ENCODE measurements at places on chromosomes 16 and 17.

DNA sequence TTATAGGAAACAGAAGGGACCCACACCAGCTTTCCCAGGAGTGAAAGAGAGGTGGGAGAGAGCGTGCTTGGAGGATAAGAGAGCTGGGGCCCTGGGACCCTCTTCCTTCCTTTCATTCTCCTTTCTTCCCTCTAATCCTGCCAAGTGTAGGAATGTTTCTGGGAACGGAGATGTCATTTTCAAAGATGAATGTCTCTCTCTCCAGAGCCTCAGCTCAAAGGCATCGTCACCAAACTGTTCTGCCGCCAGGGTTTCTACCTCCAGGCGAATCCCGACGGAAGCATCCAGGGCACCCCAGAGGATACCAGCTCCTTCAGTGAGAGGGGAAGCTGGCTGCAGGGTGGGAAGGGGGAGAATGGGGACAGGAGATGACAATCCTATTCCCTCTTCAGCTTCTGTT lies 2.0 kb downstream of the FGF11 start:
- no peak for DNase-seq

GRCh38 chr16:77556201-77556873 lies 121.5 kb upstream of the ADAMTS18 start:
- DNase-seq, result no peak

DNA sequence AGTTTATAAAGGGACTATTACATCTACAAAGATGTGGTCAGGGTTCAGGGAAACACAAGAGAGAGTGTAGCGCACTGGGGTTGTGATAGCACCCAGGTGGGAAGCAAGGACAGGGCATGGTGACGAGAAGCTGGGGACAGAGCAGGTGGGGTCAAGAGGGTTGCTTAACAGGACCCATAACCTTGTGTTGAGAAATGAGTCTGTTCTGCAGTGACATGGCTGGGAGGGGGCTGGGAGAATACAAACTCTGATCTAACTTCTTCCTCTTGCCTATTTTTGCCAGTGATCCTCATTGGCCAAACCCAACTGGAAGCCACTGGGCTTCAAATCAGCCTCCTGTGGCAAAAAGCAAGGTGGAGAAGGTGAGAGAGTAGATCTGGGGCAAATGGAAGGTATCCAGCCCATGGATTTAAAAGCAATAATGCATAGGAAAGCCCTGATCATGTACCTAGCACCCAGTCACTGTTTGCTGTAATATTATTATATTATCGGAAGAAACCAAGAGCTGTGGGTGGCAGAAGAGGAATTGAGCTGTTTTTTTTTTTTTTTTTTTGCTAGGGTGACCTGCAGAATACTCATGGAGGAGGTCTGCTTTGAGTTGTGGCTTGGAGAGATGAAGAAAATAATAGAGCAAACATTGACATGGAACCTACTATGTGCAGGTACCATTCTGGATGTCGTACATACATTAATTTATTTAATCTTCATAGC lies 76.9 kb upstream of the ZFHX3 start:
- DNase-seq, result no peak

DNA sequence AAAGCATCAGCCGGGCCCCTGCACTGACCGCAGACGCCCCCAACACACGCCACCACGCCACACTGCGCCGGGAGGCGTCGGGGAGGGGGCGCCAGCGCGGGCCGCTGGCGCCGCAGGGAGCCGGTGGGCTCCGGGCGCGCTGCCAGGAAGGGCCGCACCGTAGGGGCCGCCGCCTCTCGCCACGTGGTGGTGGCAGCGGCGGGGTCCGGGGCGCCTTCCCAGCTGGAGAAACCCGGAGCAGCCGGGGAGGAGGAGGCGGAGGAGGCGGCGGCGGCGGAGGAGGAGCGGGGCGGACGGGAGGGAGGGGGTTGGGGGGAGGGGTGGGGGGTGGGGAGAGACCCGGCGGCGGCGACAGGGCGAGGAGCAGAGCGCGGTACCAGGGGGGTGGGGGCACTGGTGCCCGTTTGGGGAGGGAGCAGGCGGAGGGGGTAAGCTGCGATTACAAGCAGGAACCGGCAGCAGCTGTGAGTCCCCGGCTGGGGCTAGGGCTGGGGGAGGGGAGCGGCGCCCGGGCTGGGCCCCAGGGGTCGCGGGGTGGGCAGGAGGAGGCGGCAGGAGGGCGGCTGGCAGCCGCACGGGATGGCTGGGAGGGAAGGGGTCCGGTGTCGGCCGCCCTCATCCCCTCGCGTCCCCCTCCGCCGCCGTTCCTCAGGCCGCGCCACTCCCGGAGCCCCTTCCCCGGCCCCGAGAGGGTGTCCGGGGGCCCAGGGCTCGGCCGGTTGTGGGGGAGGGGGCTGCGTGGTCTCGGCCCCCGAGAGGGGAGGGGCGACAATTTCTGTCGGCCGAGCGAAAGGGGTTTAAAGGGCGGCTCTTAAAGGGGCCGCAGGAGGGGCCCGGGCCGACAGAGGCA lies at the start of gene TBKBP1:
Gene TBKBP1, plus strand, starts transcription at position 431 of the 850 bp plus-strand sequence. CDS start 1,952 bp downstream, outside the sequence.
- peak; percentile 43 for DNase-seq

- no peak for DNase-seq
Observed at GRCh38 chr16:47724115-47724785, 263.1 kb downstream of the PHKB start.

DNA sequence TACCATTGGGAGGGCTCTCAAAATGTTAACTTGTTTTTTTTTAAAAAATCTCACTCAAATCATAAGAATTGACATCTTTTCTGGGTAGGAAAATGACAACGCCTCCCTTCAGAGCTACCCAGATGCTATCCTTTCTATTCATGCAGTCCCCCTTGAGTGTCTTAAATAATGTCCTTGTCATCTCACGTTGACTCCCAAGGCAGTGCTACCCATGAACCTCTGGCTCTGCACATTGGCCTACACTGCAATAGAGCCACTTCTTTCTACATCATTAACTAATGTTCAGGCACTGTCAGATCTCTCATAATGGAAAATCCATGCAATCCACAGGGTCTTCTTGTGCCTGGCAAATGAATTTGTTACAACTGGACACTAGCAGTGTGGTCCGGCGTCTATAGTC lies 569.8 kb upstream of the ZFHX3 start:
- no peak for DNase-seq

DNA sequence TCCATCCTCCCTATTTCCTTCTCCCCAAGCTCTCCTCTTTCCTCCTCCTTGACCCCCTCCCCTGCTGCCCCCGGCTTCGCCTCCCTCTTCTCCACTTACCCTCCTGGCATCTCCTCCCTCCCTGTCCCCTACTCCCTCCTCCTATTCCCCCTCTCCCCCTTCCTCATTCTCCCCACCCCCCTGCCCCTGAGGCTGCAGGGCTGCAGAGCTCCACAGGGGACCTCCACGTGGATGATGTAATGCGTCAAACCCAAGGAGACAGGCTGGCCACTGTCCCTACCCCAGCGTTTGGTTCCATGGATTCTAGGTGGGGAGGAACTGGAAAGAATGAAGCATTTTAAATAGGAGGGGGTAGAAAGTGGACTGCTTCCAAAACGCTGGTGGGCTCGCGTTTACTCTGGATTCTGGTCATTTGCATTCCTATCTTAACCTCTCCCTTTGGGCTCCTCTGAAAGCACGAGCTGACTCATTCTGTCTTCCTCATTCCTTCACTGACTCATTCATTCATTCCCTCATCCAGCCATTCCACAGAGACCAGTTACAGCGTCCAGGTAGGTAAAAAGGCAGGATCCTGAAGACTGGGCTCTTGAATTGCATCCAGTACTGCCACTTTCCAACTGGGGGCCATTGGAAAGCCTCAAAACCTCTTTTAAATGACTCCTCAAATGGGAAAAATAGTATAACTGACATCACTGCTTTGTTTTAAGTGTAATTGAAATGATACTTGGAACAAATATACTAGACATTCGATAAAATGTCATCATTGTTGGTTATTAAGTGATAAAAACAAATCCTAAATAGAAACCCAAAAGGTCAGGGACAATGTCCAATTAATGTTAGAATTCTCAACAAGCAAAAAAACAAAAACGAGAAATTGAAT lies 943 bp upstream of the COTL1 start:
- DNase-seq, result peak; percentile 9

GRCh38 chr16:30005341-30006094 lies 5.3 kb downstream of the DOC2A start:
- DNase-seq, result no peak

- peak; percentile 91 for DNase-seq
Observed at GRCh38 chr16:85673529-85674417, 15.0 kb downstream of the GINS2 start.

DNA sequence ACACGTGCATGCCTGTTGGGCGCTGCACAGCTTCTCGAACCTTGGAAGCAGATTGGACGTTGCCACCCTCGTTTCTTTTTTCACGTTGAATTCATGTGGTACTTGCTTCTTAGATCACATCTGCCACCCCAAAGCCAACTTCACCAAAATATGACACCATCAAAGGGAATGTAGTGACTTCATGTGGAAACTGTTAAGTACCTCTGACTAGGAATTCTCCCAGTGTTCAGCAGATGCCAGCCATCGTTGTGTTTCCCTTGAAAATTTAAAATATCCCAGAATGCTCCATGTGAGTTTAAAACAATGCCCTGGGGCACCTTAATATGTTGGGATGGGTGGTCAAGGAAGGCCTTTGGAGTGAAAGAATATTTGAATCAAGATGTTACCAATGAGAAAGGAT lies 22.6 kb upstream of the FAM20A start:
- no peak for DNase-seq
